ENCODE measurements at places on chromosomes 11 and 22.

- no peak for DNase-seq
Measured at GRCh38 chr11:26827567-26828081, 105.8 kb upstream of the SLC5A12 start.

- no peak for DNase-seq
Measured at GRCh38 chr11:97722721-97723120, 1298.0 kb upstream of the CNTN5 start.

GRCh38 chr11:76620489-76620888 is 50.1 kb downstream of the LRRC32 start:
- peak; percentile 84 for DNase-seq

DNA sequence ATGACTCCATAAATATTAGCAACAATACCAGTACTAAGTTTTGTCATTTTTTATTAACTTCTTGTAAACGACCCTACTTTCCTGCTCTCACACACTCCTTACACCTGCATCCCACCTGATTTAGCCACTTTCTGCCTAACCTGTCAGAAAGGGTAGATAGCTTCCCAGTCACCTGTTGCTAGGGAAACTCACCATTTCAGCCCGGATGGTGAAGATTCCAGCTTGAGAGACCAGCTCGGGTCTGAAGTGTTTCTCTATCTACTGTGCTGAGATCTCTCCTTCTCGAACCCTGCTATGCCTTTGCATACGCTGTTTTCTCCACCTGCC is at the start of gene PARVG:
PARVG (plus strand) TSS at position 220 of the 327 bp plus-strand sequence. CDS start 2,405 bp downstream, outside the sequence.
- no peak for DNase-seq

DNA sequence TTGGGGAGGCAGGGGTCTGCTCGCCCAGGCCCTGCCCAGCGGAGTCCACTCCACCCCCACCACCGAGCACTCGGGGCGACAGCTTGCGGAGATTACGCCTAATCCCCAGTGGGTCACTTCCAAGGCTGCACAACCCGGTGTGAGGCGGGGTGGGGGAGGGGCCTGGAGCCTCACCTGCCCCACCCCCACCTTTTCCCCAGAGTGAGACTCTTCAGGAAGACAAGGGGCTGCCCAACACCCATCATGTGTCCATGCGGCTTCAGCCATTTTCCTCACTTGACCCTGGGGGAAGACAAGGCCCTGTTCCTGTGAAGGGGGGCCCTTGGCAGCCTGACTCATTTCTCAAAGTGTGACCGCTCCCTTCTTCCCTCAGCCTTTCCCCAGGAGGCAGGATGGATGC is 12.5 kb downstream of the SYNGR1 start:
- DNase-seq: no peak

GRCh38 chr11:42669248-42669976 is 642.4 kb upstream of the API5 start:
- DNase-seq: no peak

DNA sequence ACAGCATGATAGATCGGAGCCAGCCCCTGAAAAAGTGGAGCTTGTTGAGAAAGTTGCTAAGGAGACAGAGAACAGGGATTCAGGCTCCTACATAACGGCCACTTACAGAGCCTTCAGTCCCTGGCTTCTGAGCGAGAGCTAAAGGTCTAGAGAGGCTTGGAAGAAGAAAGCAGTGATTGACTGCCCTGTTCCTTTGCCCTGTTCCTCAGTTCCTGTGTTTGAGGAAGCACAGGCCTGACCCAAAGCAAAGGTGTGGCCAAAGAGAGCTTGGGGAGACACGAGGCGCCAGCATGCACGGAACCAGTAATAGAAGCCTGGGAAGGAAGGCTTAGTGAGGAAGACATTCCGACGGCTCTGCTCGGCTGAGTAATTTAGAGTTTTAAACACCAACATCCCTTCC is 74.1 kb upstream of the CSNK2A3 start:
- DNase-seq: no peak

GRCh38 chr11:17578958-17579357 is 31.9 kb downstream of the OTOG start:
- DNase-seq: no peak

GRCh38 chr11:17861036-17861755 is 126.6 kb downstream of the KCNC1 start:
- DNase-seq: peak; percentile 19

- no peak for DNase-seq
Measured at GRCh38 chr22:32777987-32778386, 23.5 kb upstream of the TIMP3 start.

GRCh38 chr11:109933126-109933525 is 160.1 kb upstream of the ZC3H12C start:
- peak; percentile 18 for DNase-seq

- no peak for DNase-seq
Measured at GRCh38 chr22:48887394-48888332, 940.0 kb downstream of the BRD1 start.

- no peak for DNase-seq
Measured at GRCh38 chr11:36534276-36534840, 24.3 kb upstream of the TRAF6 start.

- DNase-seq: no peak
Measured at GRCh38 chr11:44557464-44557863, 8.0 kb upstream of the CD82 start.

GRCh38 chr11:59188954-59189353 is 17.0 kb downstream of the DTX4 start:
- no peak for DNase-seq

DNA sequence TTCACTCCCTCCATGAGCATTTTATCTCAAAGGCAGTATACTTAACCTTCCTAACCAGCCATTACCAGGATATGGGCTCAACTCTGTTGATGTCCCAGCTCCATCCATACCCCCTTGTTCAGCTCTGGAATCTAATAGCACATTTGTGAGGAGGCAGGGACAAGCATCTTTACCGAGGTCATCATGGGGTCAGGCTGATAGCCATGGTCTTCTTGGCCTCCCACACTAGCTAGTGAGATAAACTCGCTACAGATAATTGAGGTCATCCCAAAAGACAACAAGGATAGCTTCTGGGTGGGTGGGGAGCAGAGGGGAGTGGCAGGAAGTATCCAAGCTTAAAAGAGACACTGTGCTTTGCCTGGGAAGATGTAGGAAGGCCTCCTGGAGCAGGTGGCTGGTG is 141.6 kb upstream of the RASSF10 start:
- DNase-seq: no peak

GRCh38 chr11:117551761-117552343 is 224.2 kb downstream of the CEP164 start:
- no peak for DNase-seq

- DNase-seq: no peak
Measured at GRCh38 chr22:22030493-22031182, 48.1 kb upstream of the TOP3B start.

- peak; percentile 81 for DNase-seq
Measured at GRCh38 chr11:35622070-35622469, 3.8 kb downstream of the FJX1 start.
